ENCODE measurements at places on chromosomes 2 and 18.

- DNase-seq, result no peak
These were observed 12.5 kb downstream of the C1D start for GRCh38 chr2:68050353-68050752.

DNA sequence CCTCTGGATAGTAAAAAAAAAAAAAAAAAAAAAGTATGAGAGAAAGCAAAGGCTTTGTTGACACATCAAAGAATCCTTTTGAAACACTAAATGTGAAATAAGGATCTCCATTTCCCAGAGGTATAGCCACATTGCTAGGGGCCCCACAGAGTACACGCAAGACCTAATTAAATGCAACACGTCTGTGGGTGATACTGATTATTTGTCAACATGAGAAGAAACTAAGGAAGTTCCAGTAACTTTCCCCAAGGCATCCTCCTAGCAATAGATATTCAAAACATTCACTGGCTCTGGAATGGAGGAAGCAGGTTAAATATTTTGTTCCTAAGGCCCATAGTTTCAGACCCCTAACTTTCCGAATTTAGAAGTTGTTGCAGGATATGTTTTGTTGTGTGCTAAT is 24.6 kb upstream of the EPB41L3 start:
- no peak for DNase-seq

- no peak for DNase-seq
These were observed 99.7 kb upstream of the ID2 start for GRCh38 chr2:8582191-8582590.

GRCh38 chr18:50494569-50494968 is 65.3 kb upstream of the MAPK4 start:
- no peak for DNase-seq

DNA sequence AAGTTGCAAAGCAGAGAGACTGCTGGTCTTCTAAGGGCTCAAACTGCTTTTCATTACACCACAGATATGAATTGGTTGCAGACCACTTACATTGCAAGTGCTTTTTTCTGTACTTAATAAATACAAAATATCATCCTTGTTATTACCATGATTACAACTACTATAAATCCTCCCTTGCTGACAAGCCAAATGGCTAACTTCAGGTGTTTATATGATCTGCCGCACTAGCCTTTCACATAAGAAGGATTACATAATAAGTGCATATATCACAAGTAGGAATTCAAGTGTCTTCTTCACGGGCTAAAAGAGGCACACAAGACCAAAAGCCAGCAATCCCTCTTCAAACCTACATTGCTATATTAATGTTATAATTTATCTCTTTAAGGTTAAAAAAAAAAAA is 373.0 kb downstream of the ZEB2 start:
- no peak for DNase-seq

DNA sequence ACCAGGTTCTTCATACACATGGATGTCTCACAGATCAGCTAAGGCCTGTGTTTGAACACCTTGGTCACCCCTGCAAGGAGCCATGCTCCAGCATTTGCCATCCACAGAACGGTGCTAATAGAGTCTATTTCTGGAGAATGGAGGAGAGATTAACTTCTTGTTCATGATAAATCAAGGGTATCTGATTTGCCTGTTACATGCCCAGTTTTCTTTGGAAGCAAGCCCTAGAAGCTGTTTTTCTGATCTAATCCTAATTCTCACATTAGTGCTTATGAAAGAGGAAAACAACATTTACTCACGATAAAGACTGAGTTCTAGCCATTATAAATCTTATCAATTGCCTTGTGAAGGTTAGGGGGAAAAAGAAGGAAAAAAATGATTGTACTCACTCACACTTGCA is 119.6 kb upstream of the DTNA start:
- DNase-seq, result no peak

GRCh38 chr2:53911434-53912189 is 51.8 kb upstream of the GPR75 start:
- no peak for DNase-seq

DNA sequence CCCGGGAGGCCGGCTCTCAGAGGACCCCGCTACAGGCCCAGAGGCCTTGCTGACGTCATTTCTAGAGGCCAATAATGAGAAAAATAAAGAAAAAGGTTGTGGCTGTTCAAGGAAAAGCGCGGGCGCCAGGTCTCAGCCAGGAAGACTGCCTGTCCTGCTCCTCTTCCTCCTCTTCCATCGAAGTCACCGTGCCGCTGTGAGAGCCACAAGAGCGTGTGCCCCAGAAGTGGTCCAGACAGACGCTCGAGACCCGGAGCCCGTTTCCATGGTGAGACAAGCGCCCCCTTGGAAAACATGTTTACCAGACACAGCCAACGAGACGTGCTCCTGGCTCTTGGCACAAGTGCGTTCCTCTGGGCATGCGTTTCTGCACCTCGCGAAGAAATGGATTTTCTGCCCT is 210.5 kb downstream of the HDAC4 start:
- no peak for DNase-seq

GRCh38 chr2:170434900-170435621 is 257.1 kb downstream of the MYO3B start:
- DNase-seq, result no peak

- no peak for DNase-seq
These were observed 123.3 kb upstream of the RND3 start for GRCh38 chr2:150610670-150611279.

GRCh38 chr2:205763708-205764211 is 81.5 kb downstream of the NRP2 start:
- no peak for DNase-seq

- no peak for DNase-seq
These were observed 118.2 kb upstream of the OTOS start for GRCh38 chr2:240258685-240259084.

GRCh38 chr2:83221258-83221657 is 1237.8 kb downstream of the SUCLG1 start:
- no peak for DNase-seq

- no peak for DNase-seq
These were observed 138.2 kb downstream of the MBD2 start for GRCh38 chr18:54086046-54086802.

DNA sequence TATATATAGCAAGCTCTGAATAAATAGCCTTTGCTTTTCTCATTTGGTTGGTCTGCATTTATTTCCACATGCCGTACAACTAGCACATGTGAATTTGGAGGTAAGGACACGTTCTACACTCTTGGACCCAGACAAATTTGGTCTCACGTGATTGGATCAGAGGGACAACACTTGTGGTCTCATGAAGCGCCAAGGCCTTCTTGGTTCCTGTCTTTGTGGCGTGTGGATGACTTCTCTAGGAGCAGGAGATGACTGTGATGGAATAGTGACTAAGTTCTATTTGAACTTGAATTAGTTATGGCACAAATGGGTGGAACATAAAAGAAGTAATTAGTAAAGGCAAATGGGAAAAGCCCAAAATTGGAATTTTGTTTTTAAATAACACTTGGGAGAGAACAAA is 206.9 kb downstream of the BCL2 start:
- no peak for DNase-seq

- no peak for DNase-seq
These were observed 32.8 kb downstream of the FAM124B start for GRCh38 chr2:224369028-224369632.

- DNase-seq, result no peak
These were observed 218.4 kb downstream of the GBX2 start for GRCh38 chr2:235949567-235950472.

DNA sequence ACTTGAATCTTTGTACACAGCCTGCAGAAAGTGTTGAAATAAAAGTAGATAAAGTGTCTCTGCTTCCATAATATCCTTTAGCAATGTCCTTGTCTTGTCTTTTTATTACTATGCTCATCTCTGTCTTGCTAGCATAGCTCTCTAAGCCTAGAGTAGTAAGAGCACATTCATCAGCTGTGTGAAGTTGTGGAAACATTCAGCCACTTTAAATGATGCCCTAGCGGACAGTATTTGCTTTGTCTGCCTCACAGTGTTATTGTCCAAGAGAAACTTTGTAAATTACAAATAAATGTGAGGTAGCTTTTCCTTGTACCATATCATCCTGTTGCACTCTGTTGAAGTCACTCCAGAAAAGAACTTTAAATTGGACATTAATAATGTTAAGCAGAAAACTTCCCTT is 60.3 kb upstream of the TTC21B start:
- DNase-seq, result no peak

DNA sequence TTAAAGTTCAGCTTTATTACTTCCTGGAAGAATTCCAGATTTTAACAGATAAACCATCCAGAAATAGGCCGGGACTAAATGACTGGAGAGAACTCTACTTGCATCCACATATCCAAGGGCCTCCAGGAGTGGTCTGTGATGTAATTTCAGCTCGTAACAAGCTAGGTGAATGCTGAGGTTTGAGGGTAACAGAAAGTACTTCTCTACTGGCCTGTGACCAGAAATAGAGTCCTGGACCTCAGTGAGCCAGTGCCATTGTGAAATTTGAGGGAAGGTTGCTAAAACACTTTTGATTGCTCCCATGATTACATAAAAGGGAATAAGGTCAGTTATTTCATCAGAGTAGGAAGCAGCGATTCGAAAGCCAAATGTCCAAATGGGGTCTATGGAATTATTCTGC is 158.1 kb downstream of the DOCK10 start:
- DNase-seq, result no peak

- DNase-seq, result no peak
These were observed 821 bp upstream of the EML6 start for GRCh38 chr2:54722641-54723040.

- DNase-seq, result no peak
These were observed 45.8 kb upstream of the PTPRM start for GRCh38 chr18:7521226-7521856.

DNA sequence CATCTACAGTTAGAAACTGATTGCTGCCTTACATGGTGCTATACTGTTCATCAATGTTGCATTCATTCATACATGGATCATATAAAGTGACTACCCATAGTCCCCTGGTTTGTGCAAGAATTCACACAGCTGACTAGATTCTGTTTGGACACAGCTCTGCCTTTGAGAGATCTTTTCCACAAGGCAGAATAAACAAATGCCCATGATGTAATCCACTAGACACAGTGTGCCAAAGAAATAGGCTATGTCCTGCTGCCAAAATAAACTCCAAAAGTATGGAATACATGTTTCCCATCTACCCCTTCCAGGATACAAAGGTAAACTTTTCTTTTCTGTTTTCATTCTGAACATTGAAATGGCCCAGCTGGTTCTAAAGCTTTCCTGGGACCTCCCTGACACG is 269.4 kb upstream of the CHAC2 start:
- no peak for DNase-seq

DNA sequence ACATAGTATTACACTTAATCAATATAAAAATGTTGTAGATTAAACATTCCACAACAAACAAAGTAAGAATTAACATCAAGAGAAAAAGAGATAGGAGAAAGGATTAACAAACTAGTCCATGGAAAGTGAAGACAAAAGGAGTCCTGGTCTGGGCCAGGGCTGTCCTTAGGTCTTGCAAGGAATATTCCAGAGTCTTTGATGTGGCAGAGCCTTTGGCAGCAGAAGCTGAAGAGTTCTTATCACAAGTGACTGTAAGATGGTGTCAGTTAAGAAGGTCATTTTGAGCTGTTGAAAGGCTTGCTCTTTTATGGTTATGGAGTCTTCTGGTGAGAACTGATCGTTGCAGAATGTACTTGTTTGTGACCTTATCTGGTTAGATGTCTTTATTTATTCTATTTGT is 127.7 kb upstream of the LRRTM4 start:
- no peak for DNase-seq

DNA sequence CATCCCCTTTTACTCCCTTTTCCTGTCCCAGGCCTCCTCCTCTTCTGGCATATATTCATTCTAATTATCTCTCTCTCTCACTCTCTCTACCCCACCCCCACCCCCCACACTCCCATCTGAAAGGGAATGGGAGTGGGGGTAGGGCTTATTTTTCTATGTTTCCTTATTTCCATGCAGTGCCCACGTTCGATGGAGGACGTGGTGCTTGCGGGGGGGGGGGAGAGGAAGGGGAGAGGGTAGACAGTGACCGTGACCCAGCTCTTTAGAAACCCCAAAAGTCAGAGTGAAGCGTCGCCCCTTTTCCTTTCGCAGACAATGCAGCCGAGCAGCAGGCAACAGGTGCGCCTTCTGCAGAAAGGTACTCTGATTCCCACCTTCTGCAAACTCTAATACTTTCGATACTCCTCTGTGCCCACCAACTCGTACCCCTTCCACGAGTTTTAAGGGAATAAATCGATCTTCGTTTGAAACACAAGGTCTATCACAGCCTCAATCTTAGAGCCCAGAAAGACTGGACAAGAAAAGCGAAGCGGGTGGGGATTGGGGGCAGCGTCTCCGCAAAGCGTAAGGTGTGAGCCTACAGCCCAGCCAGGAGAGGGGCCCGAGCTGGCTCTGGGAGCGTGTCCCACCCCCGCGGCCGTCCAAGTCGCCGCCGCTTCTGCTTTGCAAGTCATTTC is 891 bp upstream of the NR4A2 start:
- no peak for DNase-seq

GRCh38 chr2:83386549-83386948 is 1072.5 kb downstream of the SUCLG1 start:
- DNase-seq, result no peak

DNA sequence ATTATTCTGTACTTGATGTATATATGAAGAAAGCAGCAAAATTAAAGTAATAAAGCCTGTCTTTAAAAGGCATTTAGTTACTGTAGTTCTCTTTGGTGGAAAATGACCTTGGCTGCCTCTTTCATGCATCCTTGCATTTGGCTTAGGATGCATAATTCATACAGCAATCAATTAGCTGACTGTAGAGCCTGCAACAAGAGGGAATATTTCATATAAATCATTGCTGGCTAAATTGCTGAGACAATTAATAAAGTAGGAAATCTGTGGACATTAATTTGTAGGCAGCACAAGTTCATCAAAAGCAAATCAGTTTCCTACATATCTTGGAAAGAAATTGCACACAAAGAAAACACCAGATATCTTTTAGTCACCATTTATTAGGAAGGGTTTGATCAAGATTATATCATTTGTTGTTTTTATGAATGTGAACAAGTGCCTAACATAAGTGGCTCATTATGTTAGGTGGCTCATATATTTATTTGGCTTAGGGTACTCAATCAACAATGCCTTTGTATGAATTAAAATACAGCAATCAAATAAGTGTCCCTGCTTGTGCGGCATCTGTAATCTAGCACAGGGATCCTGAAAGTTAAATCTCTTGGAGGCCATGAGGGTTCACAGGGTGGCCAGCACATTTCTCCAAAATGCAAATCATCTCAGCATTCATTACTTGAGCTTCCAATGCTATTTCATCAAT is 220.4 kb upstream of the SPOPL start:
- no peak for DNase-seq

DNA sequence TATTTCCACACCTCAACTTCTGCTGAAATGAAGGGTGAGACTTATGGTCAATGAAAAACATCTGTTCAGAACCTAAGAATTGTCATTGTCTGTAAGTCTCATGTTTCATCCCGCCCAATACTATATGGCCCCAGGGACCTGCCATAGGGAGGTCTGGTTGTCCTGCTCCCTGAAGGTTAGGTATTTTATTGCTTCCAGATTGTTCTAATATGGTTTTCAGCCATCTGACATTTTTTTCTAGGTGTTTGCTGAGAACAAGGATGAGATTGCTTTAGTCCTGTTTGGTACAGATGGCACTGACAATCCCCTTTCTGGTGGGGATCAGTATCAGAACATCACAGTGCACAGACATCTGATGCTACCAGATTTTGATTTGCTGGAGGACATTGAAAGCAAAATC is 7.3 kb downstream of the XRCC5 start:
- DNase-seq, result no peak

- no peak for DNase-seq
These were observed 2.3 kb downstream of the HES6 start for GRCh38 chr2:238237431-238238135.

Data from activated CD8-positive, alpha-beta memory T cell treated with anti-CD3 and anti-CD28 coated beads for 1 hour (primary cell).